SHP77 (cell line): ENCODE measurements at places on chromosomes 12 and 14.
A peak's percentile ranks its signal among the peaks of the same experiment; 100 is the strongest.

- no peak for DNase-seq
Observed at GRCh38 chr14:29755311-29756018, 172.2 kb downstream of the PRKD1 start.

DNA sequence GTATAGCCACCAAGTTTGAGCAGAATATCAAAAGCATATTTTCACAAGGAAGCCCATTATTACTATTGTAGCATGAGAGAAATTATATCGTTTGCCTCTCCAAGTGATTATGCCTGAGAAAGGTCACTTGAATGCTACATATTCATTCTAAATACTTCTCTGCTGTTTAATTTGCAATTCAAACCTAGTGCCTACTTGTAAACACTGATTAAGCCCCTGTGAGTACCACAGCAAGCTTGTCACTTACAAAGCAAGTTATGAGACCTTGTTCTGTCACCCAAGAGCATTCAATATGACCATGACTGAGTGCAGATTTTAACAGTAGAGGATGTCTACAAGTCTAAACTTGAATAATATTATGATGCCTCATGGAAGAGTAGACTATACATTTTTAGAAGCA, 124.7 kb upstream of the SSTR1 start:
- DNase-seq, result no peak

- DNase-seq, result no peak
Observed at GRCh38 chr12:113551563-113551962, 79.9 kb upstream of the LHX5 start.

DNA sequence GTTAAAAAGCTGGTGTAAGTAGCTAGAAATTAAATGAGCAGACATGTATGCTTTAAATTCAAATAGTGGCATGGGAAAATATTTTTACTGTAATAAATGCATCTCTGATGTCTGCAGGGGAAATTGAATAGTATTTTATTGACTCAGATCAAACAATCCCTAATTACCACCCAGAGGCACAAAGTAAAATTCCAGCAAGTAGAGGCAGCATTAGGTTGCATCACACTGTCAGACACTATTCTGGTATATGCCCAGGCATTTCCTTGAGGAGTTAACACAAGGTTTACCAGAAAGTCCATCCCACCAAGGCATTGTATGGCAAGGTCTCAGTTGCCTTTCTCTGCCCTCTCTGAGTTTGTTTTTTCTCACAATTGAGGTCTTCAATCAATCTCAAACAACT, 201.6 kb upstream of the KITLG start:
- no peak for DNase-seq

GRCh38 chr12:57641699-57642442, 8.9 kb upstream of the B4GALNT1 start:
- DNase-seq, result no peak

GRCh38 chr12:57242329-57242690, 8.7 kb downstream of the STAC3 start:
- DNase-seq, result no peak

DNA sequence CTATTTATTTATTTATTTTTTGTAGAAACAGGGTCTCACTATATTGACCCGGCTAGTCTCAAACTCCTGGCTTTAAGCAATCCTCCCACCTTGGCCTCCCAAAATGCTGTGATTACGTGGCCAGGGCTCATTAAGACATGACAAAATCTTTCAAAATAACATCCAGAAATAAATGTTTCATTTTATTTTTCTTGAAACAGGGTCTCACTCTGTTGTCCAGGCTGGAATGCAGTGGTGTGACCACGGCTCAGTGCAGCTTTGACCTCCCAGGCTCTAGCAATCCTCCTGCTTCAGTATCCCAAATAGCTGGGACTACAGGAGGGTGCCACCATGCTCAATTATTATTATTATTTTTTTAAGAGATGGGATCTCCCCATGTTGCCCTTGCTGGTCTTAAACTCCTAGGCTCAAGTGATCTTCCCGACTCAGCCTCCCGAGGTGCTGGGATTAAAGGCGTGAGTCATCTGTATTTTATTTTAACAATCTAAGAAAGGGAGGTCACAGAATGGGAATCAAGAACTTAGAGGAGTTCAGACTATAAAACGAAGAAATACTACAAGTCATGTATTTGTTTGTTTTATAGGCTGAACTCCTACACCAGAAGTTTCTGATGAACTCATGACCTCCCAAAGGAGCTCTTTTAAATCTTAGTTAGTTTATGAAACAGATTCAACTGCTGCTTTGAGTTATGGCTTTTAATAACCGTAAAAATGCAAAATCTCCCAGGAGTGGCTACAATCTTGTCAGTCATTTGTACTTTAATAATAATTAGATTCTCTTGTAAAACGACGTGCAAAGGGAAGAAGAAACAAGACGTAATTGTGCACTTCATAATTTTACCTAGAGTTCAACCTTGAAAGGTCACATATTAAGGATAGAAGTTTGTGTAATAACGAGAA, 2.1 kb upstream of the TMEM263 start:
- DNase-seq, result no peak

DNA sequence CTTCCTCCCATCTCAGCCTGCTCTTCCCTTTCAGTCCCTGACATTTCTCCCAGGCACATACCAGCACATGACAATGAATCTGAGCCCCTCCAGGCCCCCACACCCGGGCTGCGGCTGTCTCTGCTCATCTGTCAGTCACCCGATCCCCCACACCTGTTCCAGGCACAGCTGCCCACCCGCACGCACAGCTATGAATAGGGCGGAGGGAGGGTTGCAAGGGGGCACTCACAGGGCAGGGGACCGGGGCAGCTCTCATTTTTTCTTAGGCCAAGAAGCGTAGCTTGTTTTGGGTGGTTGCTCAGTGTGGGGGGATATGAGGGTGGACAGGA, 43.7 kb upstream of the TSPAN9 start:
- no peak for DNase-seq

GRCh38 chr12:117333331-117333881, 28.0 kb downstream of the NOS1 start:
- no peak for DNase-seq

DNA sequence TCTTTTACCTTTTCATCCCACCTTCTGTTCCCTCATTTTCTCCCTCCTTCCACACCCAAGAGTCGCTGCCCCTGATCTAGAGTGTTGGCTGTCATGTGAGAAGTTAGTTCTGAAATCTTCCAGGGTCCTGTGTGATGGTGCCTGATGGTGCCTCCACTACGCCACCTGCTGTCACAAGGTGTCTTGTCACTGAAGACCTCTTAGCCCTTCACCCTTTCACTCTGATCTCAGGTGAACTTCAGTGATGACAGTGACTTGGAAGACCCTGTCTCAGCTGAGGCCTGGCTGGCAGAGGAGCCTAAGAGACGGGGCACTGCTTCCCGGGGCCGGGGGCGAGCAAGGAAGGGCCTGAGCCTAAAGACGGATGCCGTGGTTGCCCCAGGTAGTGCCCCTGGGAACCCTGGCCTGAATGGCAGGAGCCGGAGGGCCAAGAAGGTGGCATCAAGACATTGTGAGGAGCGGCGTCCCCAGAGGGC, 7.6 kb upstream of the PFDN5 start:
- DNase-seq, result peak; percentile 34

GRCh38 chr12:57891542-57892228, 45.2 kb upstream of the CTDSP2 start:
- DNase-seq, result no peak

DNA sequence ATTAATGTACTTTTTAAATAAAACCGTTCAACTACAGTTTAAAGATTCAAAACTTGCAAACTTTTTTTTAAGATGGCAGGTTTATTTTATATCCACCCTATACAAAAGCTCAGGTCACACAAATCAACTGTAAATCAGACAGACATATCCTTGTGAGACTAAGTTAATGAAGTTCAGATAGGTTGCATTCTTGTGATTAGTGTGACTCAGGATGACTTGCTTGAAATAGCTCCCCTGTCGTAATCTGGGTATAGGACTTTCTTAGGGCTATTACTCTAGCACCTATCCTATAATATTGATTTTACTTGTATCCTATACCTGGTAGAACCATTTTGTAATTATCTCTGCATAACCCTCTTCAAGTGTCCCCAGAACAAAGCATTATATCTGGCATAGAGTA, 9.5 kb upstream of the PRKD1 start:
- DNase-seq, result no peak

DNA sequence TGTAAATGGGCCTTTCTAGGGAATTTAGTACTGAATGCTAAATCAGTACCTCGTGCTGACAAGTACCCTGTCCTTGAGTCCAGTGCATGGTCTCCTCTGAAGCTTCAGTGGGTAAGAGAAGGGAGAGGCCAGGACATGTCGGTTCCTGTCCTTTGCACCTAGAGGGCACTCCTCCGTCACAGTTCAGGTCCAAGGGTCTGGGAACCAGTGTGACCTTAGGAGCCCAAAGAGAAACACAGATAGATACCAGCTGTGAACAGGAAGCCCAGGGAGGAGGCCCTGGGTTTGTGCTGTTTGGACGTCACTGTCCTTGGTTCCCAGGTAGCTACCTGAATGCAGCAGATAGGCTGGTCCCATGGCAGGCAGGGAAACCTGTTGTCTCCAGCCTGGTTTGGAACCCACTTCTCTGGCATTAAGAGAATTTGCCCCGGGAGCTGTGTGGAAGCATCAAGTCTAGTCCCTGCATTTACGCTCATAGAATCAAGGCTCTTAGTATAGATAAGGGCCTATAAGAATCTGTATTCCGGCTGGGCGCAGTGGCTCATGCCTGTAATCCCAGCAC, 3.9 kb upstream of the FGF23 start:
- DNase-seq, result no peak

- DNase-seq, result no peak
Observed at GRCh38 chr14:89185919-89186855, 230.8 kb downstream of the FOXN3 start.

DNA sequence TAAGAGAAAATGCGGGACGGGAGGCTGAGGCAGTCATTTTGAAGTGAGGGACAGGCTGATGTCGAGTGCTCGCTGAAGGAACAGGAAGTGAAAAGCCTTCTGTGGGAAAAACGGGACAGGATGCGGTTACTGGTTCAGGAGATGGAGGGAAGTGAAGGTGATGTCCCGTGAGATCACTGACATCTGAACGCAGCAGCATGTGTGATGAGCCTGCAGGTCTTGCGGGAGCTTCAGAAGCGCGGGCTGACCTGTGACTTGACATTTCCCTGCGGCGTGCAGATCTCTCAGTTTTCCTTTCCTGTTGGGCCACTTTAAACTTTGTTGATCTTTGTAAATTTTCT, 77.8 kb downstream of the DDX51 start:
- DNase-seq, result no peak

- no peak for DNase-seq
Observed at GRCh38 chr12:109458086-109458485, 19.0 kb downstream of the KCTD10 start.

DNA sequence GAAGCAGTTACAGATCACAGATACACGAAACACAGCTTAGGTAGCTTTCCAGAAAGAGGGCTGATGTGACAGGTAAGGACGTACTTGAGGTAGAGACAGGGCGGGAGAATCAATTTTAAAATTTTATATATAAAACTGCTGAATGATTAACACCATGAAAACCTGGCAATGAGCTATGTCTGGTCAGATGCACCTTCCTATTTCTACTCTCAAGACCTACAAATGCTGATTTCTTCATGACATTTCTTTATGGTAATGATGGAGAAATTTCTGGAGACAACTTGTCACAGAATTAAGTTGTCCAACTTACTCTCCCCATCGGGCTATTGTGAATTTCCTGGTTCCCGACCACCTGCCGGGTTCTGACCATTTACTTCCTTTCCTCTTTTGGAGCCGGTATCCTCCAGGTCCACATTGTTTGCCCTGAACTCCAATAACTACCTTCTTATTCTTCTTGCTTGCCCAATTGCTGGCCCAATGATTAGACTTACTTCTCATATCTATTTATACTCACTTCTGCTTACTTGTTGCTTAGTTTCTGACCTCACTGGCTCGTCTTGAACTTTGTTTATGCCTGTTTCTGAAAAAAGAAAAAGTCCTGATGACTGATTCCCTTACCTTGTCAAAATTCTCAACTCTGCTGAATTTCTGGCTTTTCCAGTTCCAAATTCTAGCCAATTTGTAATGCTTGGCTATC, 12.8 kb upstream of the ATP2B1 start:
- DNase-seq, result no peak

- no peak for DNase-seq
Observed at GRCh38 chr12:83451189-83451588, 764.5 kb downstream of the TMTC2 start.

GRCh38 chr12:106227641-106228319, 20.0 kb downstream of the CKAP4 start:
- DNase-seq, result no peak

- DNase-seq, result no peak
Observed at GRCh38 chr12:30573145-30573544, 122.5 kb downstream of the IPO8 start.

- peak; percentile 25 for DNase-seq
Observed at GRCh38 chr12:105933671-105934665, 204.8 kb downstream of the NUAK1 start.

GRCh38 chr12:97535582-97535981, 73.0 kb downstream of the RMST start:
- no peak for DNase-seq

DNA sequence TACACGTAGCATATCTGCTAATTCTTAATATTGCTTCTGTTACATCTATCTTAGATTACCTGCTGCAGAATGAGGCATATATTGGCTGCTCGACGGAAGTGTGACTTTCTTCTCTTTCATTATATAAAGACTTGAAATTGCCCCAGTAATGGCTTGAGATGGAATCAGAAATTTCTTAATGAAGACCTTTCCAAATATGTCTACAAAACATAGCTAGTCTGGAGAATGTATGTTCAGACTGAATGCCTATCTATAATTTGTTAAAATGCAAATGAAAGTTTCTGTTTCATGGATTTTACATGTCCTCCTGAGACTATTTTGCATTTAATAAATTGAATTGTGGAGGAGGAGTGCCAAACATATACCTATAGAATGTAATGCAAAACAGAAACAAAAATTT, at the start of gene TAS2R10:
Gene TAS2R10, minus strand, starts transcription at position 101 of the 400 bp plus-strand sequence. Its CDS starts 89 bp downstream, at position 12.
- DNase-seq, result no peak

GRCh38 chr14:24129410-24129998, 955 bp upstream of the FITM1 start:
- no peak for DNase-seq
